ENCODE measurements at places on chromosomes 3 and 15.

DNA sequence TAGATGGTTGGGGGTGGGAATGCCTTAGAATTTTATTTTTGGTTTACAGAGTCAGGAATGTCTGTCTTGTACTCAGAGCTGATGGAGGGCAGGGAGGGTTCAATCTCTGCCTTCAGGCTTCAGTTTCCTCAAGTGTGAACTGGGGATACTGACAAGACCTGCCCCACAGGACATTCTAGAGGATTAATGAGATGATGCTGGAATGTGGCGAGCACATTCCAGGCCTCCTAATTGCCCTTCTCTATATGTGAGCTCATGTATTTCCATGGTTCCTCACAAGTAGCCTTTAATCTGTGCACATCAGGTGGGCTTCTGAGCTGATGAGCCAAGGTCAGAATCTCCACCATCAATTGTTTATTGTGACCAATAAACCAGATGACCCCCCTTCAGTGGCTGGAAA lies 90.4 kb downstream of the CACNA2D3 start:
- peak; percentile 3 for DNase-seq

GRCh38 chr3:195030791-195031321 lies 240.1 kb downstream of the XXYLT1 start:
- DNase-seq: no peak

DNA sequence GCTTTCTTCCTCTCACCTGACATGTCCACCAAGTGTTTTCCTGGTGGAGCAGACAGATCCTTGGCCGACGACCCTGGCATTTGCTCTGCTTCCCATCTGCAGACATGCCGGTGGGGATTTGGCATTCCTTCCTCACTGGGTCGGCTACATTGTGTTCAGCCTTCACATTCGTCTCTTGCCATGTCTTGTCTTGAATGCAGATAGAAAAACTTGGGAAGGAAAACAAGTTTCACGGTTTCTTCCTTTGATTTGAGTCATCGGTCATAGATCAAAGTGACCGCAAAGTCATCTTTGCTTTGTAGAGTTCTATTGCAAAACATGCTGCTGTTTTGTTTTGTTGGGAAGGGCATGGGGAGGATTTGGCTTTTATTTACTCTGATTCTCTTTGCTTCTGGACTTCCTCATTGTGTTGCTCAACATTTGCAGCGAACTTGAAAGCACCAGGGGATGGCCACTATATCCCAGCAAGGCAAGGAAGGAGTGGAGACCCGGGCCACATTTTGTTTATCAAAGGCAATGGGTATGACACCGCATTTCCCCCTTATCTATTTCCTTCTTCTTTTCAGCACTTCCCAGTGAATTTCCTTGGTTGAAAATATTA lies 321.3 kb downstream of the CACNA2D3 start:
- peak; percentile 40 for DNase-seq

DNA sequence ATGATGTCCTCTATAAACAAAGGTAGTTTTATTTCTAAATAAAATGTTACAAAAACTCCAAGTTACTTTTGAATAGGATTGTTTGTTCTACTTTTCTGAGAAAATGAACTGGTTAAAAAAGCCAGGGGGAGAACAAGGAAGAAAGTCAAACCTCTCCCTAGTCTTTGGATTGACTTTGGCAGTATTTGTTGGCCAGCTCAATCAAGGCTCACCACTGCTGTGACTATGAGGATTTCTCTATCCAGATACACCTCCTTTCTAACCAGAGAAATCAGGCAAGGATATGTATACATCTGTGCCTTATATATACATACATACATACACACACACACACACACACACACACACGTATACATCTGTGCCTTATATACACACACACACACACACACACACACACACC lies 107.8 kb downstream of the FEZF2 start:
- no peak for DNase-seq

DNA sequence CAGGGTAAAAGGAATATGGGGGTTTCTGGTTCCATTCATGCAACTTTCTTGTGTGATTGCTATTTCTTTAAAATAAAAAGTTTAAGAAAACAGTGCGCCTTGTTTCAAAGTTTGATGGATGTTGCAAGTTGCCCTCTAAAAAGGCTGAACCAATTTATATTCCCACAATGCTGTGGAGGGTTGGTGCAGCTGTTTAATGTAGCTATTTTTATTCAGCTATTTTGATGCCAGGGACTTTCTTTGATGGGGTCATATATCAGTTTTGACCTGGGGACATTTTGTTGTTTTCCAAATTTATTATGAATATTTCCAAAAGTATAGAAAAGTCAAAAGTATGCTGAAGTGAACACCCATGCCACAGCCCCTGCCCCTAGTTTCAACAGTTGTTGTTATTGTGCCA lies 20.5 kb downstream of the EPHB1 start:
- no peak for DNase-seq

- DNase-seq: peak; percentile 26
Measured at GRCh38 chr3:3177861-3178497, 1.5 kb downstream of the CRBN start.

GRCh38 chr3:89108291-89108550 lies 800 bp downstream of the EPHA3 start:
- no peak for DNase-seq

DNA sequence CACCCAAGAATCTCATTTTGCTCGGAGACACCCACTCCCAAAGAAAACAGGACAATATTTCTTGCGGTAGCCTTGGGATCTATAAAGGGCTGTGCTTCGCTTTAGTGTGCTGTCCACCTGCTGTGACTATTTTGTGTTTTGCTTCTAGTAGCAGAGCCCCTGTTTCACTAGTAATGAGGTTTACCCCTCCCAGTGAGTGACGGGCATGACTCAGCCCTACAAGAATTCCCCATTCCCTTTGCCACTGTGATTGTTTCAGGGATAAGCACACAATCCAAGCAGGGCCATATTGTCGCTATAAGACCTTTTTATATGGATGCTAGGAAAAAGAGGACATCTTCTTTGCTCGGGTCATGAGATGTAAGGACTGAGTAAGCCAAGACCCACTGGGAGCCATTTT lies 62.5 kb upstream of the FOXB1 start:
- no peak for DNase-seq

DNA sequence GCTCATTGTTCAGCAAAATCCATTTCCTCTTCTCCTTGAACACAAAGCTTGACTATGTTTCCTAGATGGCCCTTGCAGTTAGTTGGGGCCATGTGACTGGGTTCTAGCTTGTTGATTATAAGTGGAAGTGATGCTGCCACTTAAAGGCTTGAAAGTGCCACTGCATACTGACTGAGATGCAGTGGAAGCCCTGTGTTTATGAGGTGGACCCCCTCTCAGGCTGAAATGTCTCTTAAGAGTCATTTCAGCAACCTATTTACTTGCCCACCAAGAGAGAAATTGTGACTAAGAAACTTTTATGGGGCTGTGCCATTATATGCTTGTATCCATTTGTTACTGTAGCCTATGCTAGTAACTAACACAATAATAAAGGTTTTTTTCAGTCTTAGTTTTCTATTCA lies 8.4 kb upstream of the ANP32A start:
- no peak for DNase-seq

- no peak for DNase-seq
Measured at GRCh38 chr15:90087454-90088154, 14.7 kb downstream of the IDH2 start.

GRCh38 chr3:107813026-107813425 lies 277.8 kb downstream of the CD47 start:
- peak; percentile 32 for DNase-seq

GRCh38 chr3:112984485-112984884 lies 6.3 kb upstream of the GTPBP8 start:
- peak; percentile 52 for DNase-seq

- DNase-seq: no peak
Measured at GRCh38 chr3:105790534-105790933, 78.3 kb downstream of the CBLB start.

DNA sequence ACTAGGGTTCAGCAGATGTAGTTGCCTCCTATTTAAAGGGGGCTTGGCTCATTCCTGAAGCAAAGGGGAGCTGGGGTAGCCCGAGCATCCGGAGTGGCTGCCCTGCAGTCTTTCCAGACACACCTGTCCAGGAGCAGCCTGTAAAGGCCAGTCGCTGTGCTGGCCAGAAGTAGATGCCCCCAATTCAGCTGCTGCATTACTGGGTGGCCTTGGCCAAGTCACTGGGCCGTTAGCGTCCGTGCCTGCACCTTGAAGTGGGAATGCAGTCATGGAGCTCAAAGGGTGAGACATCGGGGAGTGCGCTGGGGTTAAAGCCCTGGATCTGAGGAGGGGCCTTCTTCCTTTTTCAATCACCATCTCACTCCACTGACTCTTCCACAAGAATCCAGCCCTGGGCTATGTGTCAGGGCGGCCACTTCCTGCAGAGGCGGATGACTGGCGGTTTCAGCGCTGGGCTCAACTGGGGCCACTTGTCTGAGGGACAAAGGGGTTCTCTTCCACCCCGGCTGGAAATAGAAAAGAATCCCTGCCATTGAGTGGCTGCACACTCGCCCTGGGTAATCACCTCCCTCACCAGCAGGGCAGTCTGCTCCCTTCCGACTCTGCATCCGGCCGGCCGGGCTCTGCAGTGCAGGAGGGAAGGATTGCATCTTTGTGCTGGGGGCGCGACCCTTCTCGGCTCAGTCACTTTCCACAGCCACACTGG lies 11.8 kb downstream of the ALDH1A3 start:
- DNase-seq: no peak

DNA sequence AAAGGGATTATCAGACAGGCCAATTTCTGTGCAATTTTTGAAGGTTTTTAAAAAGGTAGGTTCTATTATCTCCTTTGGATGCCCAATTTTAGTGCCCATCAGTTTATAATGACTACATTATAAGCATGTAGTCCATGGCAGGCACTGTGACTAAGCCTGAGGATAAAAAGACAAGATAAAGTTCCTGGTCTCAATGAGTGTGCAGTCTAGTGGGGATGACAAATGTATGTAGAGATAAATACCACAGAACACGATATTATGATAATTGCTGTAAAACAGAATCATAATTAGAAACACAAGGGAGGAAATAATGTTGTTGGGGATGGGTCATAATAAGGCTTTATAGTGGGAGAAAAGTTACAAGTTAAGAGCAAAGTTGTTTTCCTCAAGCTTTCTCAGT lies 163.1 kb downstream of the ZNF385D start:
- DNase-seq: no peak

DNA sequence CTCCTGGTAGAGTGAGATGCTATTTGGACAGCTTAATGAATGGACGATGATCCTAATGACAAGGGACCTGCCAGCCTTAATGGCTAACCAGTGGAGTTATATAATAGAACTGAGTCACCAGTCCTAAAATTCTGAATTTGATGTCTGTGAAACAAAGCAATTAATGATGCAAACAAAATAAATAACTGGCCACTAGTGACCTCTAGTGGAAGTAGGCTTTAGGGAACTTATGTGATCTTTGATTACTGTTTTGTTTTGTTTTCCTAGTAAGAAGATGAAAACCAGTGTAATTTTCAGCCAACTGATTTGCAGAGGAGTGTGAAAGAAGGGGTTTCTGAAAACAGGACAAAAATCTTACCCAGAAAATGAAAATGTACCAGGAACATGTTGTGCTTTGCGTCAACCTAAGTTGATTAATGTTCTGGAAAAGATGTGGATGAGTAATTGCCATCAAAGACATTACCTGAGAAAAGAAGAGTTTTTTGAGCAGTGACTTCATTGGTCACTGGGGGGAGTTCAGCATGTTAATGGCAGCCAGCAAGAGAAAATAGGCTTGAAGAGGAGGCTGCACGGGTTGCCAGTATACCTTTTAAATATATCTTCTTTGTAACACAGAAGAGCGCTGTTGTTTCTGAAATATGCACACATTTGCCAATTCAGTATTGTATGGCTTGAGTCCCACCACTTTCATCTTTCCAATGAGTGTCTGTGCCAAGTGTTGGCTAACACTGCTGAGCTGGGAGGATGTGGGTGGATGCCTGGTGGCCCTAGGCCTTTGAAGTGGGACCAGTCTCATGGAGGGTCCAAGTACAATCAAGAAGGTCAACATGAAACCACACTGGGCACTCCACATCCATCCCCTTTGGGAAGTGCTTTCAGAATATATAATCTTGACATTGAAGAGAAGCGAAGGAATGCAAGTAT lies 9.3 kb downstream of the VEPH1 start:
- peak; percentile 77 for DNase-seq

DNA sequence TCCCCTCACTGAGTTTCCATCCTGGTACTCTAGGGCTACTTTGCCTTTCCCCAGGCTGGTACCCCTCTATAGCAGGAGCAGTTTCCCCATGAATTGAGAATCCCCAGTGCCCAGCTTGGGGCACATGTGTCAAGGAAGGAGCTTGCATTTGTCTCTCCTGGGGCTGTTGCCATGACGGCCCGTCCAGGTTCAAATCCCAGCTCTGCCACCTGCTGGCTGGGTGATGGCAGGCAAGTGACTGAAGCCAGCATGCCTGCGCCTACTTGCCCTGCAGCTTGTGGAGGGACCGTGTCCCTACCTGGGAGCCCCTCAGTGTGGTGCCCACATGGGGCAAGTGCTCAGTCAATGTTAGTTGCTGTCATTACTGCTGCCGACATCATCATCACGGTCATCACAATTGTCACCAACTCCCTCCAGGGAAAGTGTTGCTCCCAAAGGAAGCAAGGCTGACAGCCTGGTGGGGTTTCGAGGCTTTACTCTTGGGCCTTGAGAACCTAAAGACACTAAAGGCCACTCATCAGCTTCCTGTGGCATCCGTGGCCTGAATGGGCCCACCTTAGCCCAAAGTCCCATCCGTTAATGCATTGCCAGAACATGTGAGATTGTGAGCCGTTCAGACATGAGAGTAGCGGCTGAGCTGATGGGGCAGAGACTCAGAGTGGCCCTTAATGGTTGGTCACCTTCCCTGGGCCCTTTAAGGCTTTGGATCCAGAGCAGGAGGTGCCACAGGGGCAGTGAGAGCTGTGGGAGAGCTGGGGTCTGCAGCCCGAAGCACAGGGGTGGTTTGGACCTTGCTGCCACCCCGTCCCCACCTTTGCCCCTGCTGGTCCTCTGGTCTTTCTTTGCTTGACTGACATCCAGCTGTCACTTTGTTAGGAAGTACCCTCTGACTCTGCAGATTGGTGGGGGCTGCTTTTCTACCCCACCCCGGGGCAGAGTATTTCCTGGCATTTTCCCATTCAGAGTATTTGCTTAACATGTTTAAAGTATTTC lies 144.4 kb downstream of the DNAJB8 start:
- DNase-seq: peak; percentile 16
